Brain microvascular endothelial cell (primary cell): ENCODE measurements at places on chromosomes 2 and 18.

DNA sequence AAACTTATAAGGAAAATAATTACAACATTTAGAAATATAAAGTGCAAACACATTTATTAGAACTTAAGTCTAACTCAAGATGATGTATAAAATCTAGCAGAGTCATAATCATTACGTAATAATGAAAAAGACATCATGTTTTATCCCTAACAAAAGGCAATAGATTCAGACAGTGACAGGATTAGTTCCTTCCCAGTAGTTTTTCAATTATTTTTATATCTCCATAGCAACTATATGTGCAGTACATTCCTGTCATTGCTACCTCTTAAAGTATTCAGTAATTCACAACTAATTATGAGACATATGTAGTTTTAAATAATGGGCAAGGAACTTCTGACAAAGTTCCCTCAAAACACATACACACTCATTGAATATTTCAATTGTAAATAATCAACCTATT is 687.9 kb downstream of the CCDC85A start:
- DNase-seq, result no peak

GRCh38 chr2:224359569-224359968 is 42.3 kb downstream of the FAM124B start:
- no peak for DNase-seq

DNA sequence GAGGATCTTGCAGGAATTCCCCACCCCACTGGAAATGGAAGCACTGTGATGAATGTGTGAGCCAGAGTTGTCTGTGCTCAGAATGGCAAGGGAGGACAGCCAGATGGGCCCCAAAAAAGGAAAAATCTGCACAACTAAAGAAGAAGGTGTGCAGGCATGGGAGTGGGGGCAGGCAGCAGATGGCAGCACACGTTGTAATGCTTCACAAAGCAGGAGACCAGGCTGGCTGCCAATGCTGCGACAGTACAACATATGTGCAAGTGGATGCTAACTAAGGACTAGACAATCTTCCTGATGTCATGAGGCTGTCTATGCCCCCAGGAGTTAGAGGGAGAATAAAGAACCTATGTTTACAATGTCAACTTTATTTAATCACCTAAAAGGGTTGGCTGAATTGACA is 27.2 kb downstream of the ST6GAL2 start:
- DNase-seq, result no peak

GRCh38 chr2:175465101-175465500 is 283.6 kb upstream of the ATP5MC3 start:
- DNase-seq, result no peak

DNA sequence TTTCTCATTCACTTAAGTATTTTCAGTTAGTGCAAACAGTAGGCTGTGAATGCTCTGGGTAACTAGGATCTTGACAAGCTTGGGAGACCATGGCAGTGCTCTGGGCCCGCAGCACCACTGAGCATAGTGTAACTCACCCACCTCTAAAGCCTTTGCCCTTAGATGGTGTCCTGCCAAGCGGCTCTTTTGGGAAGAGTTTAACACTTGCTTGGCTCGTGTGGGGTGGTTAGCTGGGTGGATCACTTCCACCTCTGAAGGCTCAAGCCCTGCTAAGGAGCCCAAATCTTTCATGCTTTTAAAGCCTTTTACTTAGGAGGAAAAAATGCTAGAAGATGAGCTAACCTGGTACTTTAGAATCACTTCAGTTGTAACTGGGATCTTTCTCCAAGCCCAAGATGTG is 33.9 kb downstream of the PTPN18 start:
- no peak for DNase-seq

DNA sequence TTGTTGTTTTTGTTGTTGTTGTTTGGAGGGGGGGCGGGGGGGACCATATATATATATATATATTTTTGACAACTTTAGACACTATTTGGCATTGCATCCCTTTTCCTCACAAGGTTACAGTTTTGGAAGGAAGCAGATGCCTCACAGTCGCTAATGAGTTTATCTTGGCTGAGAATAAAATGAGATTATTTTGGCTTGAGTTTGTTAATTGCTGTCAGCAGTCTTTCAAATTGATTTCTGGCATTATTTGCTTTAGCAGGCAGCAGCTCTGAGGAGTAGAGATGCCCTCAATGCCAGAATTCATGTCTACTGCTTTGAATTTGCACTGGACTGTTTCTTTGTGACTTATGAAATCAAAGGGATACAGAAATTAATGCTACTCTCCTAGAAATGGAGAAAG is 595.2 kb upstream of the HNMT start:
- DNase-seq, result no peak

- no peak for DNase-seq
Measured at GRCh38 chr18:72555101-72555500, 11.0 kb upstream of the CBLN2 start.

- DNase-seq, result peak; percentile 53
Measured at GRCh38 chr2:202038471-202039277, 5.0 kb downstream of the FZD7 start.

GRCh38 chr2:25684577-25685473 is 11.4 kb upstream of the DTNB start:
- DNase-seq, result no peak

DNA sequence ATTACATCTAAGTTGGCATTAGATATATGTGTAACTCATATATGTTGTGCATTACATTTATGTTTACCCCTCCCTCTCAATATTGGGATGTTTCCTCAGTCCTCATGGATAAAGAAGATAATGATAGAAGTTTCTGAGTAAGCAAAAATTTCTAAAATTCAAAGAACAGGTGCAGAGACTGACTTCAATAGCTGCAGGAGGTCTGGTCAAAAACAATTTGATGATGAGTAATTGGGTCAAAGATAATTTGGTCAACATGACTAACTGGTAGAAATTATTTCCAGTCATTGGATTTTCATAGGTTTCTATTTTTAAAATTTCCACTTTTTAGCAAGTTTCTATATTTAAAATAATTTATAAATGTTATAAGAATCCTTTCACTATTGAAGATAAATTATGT is 1130.9 kb upstream of the SLC39A10 start:
- DNase-seq, result no peak

DNA sequence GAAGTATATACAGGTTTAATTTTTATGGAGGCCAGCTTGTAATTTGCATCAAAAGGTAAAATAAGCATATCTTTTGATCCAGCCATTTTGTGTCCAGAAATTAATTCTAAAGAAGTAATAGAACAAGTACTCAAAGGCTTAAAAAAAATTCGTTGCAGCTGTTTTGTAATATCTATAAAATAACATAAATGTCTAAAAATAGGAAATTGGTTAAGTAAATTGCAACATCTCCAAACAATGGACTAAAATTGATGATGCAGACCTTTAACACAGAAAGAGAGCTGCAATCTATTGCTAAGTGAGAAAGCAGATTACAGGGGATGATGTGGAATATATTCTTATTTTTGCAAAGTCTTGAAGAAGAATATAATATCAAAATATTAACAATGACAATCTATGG is 19.4 kb downstream of the AAK1 start:
- no peak for DNase-seq

DNA sequence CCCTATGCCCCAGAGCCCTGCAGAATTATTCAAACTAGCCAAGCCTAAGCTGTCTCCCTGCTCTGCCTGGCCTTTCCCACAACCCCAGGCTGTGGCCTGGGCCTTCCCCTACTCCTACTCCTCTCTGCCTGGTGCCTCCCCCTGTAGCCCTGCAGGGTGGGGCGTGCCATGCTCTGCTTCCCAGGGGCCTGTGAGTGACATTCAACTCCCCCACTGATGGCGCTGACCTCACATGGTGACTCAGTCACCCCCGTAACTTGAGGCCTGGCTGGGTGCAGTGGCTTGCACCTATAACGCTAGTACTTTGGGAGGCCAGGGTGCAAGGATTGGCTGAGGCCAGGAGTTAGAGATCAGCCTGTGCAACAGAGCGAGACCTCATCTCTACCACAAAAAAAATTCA is 60.6 kb downstream of the KIF1A start:
- DNase-seq, result no peak

DNA sequence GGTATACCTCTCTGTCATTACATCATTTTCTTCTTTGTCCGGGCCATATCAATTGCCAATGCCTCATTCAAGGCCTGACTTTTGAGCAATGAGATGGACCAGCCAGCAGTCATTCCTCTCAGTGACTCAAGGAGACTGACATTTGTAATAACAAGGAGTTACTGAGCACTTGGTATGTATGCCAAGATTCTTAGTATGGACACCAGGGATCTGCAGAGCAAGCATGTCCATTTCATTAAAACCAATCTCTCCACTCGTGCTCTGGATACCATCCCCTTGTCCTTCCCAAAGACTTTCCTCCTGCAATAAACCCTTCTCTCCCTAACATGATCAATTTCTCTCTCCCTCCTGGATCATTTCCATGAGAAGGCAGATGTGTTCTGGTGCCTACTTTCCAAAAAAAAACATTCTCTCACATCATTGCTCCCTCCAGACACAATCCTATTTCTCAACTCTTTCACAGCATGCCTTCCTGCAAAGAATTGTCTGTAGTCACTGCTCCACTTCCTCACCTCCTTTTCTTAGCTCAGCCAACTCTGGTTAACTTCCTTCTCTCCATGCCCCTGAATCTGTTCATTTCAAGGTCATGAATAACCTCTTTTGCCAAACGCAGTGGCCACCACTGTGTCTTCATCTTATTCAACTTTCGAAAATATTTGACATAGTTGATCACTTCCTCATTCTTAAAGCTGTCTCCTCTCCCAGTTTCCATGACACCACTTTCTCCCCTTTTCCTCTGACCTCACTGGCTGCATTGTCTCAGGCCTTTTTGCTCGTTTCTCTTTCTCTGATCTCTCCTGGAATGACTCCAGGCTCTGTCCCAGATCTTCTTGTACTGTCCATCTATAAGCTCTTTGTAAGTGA is 102.8 kb upstream of the CYP1B1 start:
- DNase-seq, result peak; percentile 96

- no peak for DNase-seq
Measured at GRCh38 chr2:239298116-239298804, 102.6 kb downstream of the HDAC4 start.

DNA sequence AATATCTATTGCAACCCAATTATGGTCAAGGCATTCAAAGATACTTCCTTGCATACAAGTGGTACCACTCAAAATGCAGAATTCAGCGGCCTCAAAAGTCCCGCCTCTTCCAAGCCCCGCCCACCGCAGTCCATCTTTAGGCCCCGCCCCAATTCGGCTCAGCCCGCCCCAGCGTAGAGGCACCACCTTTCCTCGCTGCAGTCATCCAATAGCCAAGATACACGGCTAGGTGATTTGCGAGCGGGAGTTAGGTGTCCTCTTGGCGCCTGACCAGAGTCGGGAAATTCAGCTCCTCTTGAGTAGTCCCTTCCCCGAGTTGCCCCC is 431 bp upstream of the SEC11C start:
- peak; percentile 88 for DNase-seq

- DNase-seq, result peak; percentile 47
Measured at GRCh38 chr18:21897811-21898210, 157.2 kb downstream of the MIB1 start.

DNA sequence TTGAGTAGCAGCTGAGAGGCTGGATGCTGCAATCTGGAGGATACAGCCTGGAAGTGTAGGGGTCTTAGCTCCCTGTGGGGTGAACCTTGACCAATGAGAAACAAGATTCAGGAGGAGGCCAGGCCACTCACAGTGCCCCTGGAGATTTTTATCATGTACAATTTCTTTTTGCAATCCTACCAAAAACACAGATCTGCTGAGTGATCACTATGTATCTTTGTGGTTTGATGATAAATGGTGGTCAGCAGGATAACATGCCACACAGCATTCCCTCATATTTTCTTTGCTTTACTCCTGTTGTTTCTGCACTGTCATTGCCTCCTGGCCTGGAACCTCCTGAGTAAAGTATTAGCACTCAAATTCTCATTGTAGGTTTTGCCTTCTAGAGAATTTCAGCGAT is 357.9 kb downstream of the THSD7B start:
- DNase-seq, result peak; percentile 83

DNA sequence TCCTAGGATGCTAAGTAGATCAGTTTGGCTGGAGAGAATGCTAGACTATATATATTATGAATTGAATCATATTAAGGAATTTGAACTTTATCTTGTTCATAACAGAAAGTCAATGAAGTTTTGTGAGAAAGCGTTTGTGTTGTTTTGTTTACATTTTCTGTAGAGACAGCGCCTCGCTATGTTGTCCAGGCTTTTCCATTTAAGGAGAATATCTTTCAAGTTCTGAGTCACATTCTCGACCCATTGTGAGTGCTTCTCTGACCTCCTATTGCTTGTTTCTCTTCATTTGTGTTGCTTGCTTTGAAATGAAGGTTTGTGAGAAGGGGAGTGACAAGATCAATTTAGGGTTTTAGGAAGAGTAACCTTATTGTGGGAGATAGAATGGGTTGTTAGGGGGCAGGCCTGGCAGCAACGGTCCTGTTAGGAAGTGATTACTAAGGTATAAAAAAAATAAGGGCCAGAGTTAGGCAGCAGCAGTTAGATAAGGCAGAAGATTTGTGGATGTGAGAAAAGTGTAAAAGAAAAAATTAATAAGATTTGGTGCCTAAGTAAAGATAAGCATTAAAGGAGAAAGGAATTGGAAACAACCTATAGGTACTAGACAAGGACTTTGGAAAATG is 47.6 kb upstream of the ACVR1 start:
- no peak for DNase-seq
